Activated naive CD4-positive, alpha-beta T cell (primary cell): ENCODE measurements at places on chromosomes 1 and 21.

GRCh38 chr1:17565461-17566252, 26.2 kb downstream of the ARHGEF10L start:
- DNase-seq: no peak

- no peak for DNase-seq
Measured at GRCh38 chr1:145922266-145922665, 3.7 kb upstream of the PEX11B start.

GRCh38 chr1:197100677-197101076, 33.6 kb upstream of the F13B start:
- DNase-seq: no peak

DNA sequence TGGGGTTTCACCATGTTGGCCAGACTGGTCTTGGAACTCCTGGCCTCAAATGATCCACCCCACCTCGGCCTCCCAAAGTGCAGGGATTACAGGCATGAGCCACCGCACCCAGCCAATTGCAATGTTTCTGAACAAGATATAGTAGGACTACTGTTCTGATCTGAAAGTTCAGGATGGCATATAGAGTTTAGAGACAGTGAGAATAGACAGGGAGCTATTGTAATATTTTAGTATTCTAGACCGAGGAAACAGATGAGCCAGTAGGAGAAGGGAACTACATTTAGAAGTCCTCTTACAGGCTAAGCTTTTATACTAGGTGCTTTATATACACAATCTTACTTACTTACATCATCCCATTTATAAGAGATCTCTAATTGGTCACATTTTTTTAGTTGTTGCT, 33.1 kb downstream of the SOAT1 start:
- no peak for DNase-seq

DNA sequence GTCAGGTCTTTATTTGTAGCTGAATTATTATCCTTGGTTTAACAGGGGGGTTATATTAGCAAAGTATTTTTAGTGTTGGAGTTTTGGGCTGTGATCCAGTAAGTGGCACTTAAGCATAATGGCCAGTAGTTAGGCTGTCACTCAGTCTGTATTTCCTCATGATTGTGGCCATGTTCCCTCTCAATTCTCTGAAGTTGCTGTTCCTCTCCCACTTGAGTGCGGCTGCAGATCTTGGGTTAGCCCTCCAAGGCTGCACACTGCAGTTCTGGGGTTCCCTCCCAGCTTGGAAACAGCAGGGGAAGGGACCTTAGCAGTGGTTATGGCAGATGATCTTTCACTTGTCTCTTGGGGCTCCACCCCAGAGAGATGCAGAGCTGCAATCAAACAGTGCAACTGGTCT, 23.2 kb upstream of the DENND1B start:
- DNase-seq: no peak

GRCh38 chr21:44893948-44894656, 20.6 kb upstream of the PTTG1IP start:
- DNase-seq: no peak

GRCh38 chr1:25643929-25644328, 27.3 kb downstream of the MAN1C1 start:
- DNase-seq: no peak

DNA sequence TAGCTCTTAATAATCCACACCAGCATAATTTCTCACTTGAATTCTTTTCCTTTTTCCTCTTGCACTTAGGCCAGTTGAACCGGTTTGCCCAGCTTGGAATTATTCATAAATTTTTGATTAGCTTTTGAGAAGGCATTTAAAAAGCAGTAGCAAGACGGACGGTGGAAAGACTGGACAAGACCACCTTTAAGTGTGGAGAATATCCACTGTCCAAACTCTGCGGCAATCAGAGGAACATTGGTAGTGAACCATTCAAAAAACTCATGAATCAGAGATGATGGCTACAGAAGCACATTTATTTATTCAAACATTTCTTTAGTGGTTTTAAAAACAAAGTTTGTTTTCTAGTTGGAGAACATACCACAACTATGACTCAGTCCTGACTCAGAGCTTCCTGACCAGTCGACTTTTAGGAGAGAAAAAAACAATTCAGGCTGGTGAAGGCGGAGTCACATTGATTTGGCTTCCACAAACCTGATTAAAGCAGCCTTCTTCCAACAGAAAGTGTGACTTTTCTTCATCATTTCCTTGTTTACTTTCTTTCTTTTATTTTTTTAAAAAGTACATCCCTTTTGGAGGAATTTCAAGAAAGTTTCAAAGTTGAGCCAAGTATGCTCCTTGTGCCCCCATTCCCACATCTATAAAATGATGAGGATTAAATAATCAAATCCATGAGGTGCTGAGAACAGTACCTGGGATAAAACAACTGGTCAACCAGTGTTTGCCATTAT, 128.8 kb downstream of the ADSS2 start:
- DNase-seq: no peak

- DNase-seq: no peak
Measured at GRCh38 chr1:62735491-62736171, 47.4 kb upstream of the DOCK7 start.

- DNase-seq: no peak
Measured at GRCh38 chr1:55775007-55775406, 559.8 kb upstream of the USP24 start.

DNA sequence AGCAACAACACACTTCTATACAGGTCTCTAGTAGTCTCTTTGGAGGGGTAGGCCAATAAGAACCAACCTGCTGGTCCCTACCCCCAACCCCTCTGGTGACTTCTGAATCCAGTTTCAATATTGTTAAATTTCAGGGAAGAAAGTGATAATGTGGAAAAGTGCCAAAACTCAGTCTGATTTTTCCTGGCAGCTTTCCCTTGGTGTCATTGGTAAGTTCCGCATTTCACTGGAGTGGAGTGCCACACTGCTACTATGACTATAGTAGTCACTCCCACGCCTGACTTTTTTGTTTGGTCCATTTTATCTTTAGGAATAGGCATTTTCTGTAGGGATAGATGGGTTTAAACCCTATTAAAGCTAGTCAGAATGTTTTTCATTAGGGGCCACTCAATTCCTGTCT, 5.7 kb upstream of the ARID1A start:
- DNase-seq: no peak

GRCh38 chr1:184222652-184223052, 164.2 kb upstream of the C1orf21 start:
- peak; percentile 2 for DNase-seq

- DNase-seq: no peak
Measured at GRCh38 chr1:65762081-65762862, 30.4 kb upstream of the PDE4B start.

DNA sequence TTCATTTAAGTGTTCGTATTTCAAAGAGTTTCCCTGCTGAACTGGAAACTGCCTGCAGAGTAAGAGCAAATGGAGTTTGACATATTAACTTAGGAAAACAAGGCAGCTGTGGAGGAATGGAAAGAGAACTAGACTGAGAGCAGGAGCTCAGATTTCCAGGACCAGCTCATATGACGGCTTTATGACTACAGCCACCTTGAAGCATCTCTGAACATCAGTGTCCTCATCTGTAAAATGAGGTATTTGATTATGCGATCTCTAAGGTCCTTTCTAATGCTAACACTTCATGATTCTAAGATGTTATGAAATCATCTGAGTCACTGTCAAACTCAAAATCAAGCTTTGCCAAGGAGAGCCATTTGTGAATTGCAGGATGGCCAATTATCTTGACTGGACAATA, 112.3 kb downstream of the PRRX1 start:
- DNase-seq: no peak

GRCh38 chr1:211705467-211706091, 30.2 kb upstream of the NEK2 start:
- DNase-seq: no peak

DNA sequence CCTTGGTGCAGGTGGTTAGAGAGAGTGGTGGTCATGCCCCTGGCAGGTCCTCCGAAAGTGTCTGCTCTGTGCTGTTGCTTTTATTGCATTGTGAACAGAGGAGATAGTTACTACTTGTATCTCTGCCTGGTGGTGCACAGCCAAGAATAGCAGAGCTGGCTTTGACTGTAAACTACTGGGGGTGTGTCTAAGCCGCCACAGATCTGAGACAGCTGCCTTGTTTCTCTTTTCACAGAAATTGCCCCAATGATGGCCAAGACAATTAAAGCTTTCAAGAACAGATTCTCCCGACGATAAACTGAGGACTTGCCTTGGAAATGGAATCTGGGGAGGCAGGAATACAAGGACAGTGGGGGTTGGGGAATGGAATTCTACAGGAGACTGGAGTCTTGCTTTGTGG, 16.0 kb downstream of the ELOA start:
- no peak for DNase-seq

- DNase-seq: no peak
Measured at GRCh38 chr1:38881487-38881886, at the start of gene GJA9. TSS of gene GJA9 (minus strand) at chr1:38881587. CDS start at chr1:38876098, 5,489 bp downstream.

DNA sequence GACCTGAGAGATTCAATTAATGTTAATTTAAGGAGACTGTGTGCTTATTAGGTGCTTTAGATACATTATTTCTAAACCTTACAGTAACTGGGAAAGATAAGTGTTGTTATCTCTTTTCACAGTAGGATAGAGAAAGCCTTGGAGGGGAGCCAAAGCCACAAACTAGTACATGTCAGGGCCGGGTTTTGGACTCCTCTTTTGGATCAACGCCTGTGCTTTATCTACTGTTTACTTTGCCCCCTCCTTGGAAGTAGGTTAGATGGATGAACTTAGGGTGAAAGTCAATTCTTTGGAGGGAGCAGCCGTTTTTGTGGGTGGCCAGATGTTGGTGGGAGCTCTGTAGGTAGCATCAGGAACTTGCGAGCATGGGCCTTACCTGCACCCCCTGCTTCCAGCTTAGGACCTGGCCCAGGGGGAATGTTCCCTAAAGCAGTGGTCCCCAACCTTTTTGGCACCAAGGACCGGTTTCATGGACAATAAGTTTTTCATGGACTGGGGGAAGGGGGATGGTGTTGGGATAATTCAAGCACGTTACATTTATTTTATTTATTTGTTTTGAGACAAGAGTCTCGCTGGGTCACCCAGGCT, 1.7 kb downstream of the HHAT start:
- no peak for DNase-seq

GRCh38 chr1:205067031-205067430, 17.2 kb downstream of the TMEM81 start:
- DNase-seq: no peak
